ENCODE measurements at places on chromosomes 2 and 18.

DNA sequence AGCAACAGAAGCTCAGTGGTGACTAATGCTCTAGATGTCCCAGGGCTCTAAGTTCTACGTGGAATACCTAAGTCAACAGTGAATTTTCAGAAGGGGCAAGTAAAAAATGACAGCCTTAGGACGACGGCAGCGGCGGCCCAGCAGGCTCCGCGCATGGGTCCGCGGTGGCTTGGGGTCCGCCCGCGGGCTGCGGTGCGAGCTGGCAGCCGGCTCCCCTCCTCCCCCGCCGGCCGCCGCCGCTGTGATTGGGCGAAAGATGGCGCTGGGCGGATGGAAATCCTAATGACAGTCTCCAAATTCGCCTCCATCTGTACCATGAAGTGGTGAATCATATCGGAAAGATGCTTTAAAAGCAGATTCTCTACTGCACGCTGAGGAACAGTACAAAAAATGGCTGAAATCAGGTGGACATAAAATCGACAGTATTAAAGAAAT is 74.7 kb downstream of the HNRNPLL start:
- DNase-seq: no peak

DNA sequence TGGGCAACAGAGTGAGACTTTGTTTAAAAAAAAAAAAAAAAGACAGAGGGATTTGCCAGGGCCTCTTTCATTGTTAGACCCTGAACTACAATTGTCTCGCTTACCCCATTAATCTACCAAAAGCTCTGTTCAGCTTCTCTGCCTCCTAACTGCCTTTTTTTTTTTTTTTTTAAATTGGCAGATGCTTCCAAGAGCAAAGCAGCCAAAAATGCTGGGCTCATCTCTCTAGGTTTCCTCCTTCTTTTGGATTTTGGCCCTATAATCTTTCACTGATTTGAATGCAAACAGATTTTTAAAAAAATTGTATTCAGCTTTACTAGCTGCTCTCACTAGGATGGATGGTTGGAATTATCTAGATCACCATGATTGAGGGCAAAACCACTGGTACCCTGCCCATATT is 33.2 kb upstream of the RAPGEF4 start:
- DNase-seq: no peak

- DNase-seq: no peak
Measured at GRCh38 chr2:8627692-8628085, 54.2 kb upstream of the ID2 start.

GRCh38 chr2:27494944-27495554 is at the start of gene FNDC4:
Gene FNDC4, minus strand, starts transcription at chr2:27495200. Its CDS starts 521 bp downstream, at chr2:27494679.
- DNase-seq: peak; percentile 5

DNA sequence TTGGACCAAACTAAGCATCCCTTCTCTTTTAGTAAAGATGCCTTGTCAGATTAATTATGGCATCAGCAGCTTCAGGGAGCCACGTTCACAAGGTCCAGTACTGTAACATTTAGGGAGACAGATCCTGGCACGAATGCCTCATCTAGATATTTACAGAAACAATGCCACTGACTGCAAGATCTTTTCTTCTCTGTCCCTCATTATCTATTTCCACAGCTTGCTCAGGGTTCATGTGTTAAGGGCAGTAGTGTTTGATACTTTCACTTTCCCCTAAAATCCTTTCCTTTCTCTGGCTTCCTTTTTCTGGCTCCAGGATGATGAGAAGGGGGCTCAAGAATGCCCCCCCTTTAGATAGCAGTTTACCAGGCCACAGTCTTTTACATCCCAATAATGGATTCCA is 393.9 kb downstream of the BCL11A start:
- DNase-seq: no peak

- no peak for DNase-seq
Measured at GRCh38 chr18:2180586-2180985, 390.7 kb downstream of the METTL4 start.

DNA sequence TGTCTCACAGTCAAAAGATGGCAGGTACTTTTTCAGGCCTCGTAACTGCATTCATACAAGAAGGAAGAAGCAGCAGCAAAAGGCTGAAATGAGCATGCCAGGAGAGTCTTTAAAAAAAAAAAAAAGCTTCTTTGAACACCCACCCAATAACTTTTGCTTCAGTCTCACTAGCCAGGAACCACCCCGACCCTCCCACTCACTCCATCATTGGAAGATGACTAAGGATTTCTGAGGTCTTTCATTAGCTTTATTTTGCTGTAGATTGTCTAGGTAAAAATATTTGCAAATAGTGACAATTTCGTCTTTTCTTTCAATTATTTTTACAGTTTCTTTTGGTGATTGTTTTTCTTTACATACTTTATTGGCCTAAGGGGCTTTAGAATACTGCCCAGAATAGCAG is 37.9 kb downstream of the RBBP8 start:
- no peak for DNase-seq

GRCh38 chr2:60507211-60507965 is 46.1 kb downstream of the BCL11A start:
- DNase-seq: no peak

DNA sequence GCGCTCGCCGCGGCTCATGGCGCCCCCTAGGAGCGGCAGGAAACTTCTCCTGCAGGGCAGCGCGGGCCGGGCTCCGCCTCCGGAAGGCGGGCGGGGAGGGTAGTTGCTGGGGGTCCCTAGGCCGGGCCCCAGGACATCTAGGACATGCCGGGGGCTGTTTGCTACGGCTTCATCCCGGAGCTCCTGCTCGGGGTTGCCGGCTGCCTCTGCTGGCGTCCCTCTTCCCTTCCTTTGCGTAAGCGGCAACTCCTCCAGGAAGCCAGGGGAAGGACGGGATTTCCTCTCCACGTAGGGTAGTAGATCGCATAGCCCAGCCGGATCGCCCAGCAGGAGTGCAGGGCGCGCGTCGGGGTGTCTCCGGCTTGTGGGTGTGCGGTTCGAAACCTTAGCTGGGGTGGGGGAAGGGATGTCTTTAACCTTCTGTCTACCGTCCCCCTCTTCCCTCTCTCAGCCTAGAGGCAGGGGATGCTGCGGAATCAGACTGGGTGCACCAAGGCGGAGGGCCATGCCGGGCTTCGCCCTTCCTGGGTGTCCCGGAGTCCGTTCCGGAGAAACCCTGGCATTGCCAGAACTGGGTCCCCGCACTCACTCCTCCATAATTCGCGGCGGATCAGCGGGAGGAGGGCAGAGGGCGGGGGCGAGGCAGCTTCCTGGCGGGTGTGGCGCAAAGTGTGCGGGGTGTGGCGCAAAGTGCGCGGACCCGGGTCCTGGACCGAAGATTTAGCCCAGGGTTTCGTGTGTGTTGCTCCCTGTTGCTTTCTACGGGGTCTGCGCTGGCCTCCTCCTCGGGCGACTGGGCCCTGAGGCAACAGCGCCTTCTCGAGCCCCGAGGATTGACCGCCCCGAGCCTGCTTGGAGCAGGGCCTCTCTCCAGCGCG is 12.2 kb upstream of the SKOR2 start:
- no peak for DNase-seq

DNA sequence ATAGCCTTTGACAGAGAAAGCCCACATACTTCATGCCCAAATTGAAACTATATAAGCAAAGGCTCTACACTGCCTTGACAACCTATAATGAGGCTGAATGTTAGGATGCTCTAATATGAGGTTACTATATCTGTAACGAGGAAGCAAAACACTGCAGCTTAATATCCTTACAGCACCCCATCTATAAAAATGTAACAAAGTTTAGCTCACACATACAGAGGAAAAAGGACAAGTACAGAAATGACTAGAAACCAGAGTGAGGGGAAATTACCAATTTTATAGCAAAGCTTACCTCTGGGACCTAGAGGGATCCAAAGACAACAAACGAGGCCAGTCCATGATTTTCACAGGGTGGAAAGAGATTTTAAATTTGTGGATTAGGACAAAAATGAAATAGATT is 138.5 kb downstream of the COL4A4 start:
- DNase-seq: no peak

- DNase-seq: no peak
Measured at GRCh38 chr18:78979730-78980278, at the start of gene SALL3. Gene SALL3, plus strand, starts transcription at chr18:78979818. Its CDS starts 457 bp downstream, at chr18:78980275.

DNA sequence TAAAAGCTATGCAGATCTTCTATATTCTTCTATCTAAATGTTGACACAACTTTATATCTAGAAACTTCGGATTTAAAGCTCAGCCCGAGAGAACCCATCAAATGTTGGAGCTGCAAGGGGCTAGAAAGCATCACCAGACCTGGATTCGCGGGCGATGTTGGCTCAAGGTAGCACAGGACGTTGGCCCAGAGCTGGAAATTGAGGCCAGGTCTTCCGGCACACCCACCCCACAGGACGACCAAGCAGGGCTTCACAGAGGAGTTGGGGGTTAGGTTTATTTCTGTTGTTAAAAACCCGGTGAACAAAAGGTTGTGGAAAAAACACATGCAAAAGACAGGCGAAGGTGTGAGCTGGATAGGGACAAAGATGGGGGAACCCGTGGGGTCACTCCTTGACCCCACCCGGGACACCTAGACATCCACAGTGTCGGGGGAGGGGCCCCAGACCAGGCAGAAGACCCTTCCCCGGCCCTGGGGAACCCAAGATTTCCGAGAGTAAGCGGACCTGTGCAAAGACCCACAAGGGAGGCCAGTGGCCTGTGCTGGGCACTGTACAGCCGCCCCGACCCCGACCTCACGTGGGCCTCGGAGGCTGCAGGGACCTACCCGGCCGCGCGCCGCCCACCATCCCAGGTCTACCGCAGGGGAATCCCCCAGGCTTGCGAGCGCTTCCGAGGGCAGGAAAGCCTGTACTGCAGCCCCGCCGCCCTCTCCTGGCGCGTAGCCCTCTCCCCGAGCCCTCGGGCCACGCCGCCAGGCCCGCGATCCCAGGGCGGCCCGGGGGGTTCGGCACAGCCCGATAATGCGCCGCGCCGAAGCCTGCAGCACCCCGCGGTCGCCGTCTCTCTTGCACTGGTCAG is 1.8 kb upstream of the AGBL5 start:
- peak; percentile 66 for DNase-seq

GRCh38 chr2:175811971-175812370 is 190.1 kb downstream of the LNPK start:
- DNase-seq: no peak

DNA sequence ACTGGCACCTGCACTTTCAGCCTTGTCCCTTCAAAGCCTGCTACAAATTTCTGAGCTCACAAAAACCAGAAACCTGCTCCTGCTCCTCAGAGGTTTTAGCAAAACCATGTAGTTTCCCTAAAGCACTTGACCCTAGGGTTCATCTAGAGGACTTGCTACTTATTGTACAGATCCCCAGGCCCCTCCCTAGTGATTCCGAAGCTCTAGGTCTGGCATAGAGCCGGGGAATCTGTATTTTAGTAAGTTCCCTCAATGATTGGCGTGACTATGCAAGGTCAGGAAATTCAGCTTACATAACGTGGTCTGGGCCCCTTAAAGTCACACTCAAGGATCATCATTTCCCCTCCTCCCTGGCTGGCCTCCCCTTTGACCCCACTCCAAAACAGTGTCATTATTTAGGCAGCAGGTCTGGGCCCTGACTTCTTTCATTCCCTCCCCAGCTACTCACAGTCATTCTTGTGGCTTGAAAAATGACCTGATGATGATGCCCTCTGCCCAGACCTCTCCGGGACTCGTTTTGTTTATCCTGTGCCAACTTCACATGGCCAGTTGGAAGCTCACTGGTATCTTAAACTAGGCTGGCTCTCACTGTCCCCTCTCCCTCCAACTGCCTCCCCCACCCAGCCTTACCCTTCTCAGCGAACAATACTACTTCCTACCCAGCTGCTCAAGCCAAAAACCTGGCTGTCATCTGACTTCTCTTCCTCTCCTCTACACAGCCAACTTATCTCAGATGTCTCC is 36.0 kb downstream of the WDFY1 start:
- no peak for DNase-seq

GRCh38 chr18:14999085-14999975 is 251.4 kb downstream of the ANKRD30B start:
- no peak for DNase-seq

- no peak for DNase-seq
Measured at GRCh38 chr2:100936070-100936741, 65.9 kb upstream of the RPL31 start.

- DNase-seq: no peak
Measured at GRCh38 chr2:102801098-102801718, 39.4 kb downstream of the TMEM182 start.

GRCh38 chr2:15746703-15747550 is 155.3 kb downstream of the DDX1 start:
- no peak for DNase-seq

- no peak for DNase-seq
Measured at GRCh38 chr2:96764253-96764637, 3.5 kb downstream of the CNNM4 start.

- no peak for DNase-seq
Measured at GRCh38 chr18:4293337-4293736, 161.8 kb downstream of the DLGAP1 start.

- no peak for DNase-seq
Measured at GRCh38 chr2:64996871-64997307, 7.7 kb downstream of the SLC1A4 start.

GRCh38 chr2:82852787-82853186 is 1606.3 kb downstream of the SUCLG1 start:
- DNase-seq: no peak

DNA sequence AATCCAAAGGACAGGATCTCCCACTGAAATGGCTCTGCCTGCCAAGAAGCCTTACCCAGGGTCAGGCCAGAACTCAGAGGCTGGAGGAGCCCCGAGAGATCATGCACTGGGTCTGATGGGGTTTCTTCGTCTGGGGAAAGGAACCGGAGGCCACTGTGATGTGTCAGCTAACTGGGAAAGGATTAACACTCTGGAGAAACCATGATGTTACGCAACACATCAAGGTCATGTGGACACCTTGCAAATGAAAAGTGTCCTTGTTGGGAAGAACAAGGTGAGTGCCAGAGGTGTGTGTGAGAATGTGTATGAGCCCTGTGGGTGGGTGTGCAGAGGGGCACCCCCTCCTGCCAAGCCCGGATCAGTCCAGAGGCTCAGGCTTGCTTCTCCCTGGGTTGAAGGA is 86.9 kb downstream of the CRACDL start:
- DNase-seq: no peak

- no peak for DNase-seq
Measured at GRCh38 chr2:237732790-237733381, 65.7 kb upstream of the RBM44 start.

GRCh38 chr2:177553176-177553884 is 160.8 kb downstream of the AGPS start:
- DNase-seq: no peak

DNA sequence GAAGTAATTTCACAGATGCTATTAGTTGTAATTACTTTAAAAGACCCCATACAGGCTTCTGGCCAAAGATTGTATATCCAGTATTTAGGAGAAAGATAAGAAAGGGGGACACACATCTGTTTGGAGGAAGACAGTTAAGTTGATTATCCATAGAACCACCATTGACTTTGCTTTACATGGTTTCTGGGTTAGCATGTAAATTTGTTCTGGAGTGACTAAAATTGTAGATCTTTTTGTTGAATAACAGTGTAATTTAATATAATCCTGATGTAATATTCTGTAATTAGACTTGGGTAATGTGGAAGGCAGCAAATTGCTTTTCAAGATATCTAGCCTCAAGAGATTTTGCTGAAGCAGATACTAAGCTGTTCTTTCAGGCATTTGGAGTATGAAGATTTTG is 17.2 kb downstream of the COMMD1 start:
- no peak for DNase-seq

- no peak for DNase-seq
Measured at GRCh38 chr2:82675186-82675585, 1783.9 kb downstream of the SUCLG1 start.

GRCh38 chr2:151729837-151730236 is 4.4 kb downstream of the NEB start:
- DNase-seq: no peak

GRCh38 chr2:147689220-147689909 is 155.5 kb upstream of the ACVR2A start:
- no peak for DNase-seq

GRCh38 chr18:66048406-66048805 is 297.6 kb downstream of the CDH7 start:
- no peak for DNase-seq

Measured in stimulated activated CD4-positive, alpha-beta T cell treated with anti-CD3 and anti-CD28 coated beads, Interleukin-12 subunit alpha, Interleukin-12 subunit beta, amount 100 ng/mL, for 24 hours (primary cell).